ENCODE measurements at places on chromosomes 2 and 18.

GRCh38 chr2:168976034-168976654 is 55.0 kb downstream of the ABCB11 start:
- DNase-seq: no peak

DNA sequence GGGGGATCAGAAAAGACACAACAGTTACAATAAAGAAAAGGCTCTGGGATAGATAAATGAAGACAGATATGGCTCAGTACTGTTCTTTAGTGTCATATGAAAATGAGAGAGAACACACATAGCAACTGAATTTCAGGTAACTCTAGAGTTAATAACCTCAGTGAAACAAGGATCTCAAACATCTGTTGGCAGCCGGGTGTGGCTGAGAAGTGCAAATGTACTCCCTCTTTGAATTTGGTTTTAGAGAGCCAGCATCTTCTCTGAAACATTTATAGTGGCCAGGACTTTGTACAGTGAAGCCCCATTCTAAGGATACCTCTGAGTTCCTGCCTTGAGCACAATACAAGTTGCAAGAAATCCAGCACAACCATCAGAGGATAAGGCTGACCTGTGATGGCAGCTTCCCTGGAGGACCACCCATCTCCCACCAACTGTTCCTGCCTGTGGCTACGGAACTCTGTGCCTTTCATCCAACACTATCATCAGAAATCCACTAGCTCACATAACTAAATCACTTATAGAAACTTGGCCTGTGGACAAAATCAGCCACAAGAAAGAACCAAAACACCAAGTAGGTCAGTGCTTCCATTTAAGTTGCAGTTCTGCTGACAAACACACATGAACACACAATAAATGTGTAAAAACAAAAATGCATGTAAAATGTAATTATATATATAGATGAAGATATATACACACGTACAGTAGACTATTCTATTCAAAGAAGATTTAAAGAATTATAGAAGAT is 37.3 kb upstream of the PEX13 start:
- no peak for DNase-seq

GRCh38 chr2:196244966-196245365 is 73.6 kb upstream of the STK17B start:
- DNase-seq: no peak

DNA sequence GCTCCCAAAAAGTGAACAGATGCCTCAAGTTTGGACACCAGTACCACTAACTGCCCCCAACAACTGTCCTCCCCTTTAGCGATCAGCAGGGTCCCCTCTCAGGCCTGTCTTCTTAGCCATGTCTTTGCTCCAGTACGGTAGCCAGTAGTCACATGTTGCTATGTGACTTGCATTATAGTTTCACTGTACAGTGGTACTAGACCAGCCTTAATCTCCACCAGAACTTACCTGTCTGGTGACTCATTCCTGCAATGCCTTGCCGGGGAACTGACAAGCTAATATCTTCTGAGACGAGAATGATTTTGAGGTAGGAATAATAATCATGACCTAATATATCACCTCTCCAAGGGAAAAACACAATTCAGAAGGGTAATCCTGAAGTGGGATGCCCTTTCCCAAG is 23.7 kb downstream of the ACMSD start:
- no peak for DNase-seq

DNA sequence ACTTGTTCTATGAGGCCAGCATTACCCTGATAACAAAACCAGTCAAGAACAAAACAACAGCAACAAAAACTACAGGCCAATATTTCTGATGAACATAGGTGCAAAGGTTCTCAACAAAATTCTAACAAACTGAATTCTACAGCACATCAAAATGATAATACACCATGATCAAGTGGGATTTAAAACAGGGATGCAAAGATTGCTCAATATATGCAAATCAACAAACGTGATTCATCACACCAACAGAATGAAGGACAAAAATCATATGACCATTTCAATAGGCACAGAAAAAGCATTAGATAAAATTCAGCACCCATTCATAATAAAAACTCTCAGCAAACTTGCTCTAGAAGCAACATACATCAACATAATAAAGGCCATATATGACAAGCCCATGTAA is 173.6 kb downstream of the CAMKMT start:
- DNase-seq: no peak
